Tibial nerve (tissue), 4 donors: ENCODE measurements at places on chromosomes 6 and 20.

GRCh38 chr20:53739799-53740785 lies 146.5 kb upstream of the ZNF217 start:
- DNase-seq: no peak

DNA sequence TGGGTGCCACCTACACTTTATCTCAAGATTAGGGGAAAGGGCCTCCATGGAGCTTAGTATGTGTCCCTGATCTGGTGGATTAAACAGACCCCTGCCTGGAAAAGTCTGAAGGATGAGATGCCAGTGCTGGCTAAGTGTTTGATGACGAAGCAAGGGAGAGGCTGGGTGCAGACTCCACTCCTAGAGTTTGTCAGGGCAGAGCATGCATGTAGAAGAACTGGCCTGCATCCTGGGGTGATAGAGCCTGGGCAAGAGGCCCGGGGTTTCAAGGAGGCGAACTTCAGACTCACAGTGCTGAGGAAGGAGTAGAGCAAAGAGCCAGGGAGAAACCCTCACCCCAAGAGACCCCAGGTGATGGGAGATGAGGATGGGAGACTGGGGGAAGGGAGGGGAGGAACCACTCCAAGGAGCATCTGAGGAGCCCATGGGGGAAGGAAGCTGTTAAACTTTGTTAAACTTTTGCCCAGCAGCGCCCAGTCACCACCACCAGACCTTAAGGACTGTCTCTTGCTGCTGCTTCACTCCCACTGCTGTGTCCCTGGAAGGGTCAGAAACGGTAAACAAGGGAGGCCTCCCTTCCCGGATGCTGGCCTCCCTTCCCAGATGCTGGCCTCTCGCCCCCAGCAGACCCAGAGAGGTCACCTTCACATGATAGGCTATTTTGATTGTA lies 61.6 kb downstream of the RPRD1B start:
- DNase-seq: no peak

DNA sequence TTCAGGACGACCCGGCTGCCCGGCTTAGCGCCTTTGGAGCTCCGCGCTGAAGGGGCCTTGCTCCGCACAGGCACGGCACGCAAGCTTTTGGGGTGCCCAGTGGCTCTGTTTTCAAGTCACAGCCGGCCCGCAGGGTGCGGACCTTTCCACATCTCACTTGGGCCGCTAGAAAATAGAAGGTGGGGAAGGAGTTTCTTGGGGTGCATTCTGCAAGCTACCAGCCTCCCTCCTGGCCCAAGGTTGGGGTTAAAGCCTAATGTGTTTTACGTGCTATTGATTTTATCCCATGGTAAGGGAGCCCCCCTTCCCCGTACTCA lies 561 bp downstream of the KAT14 start:
- no peak for DNase-seq

DNA sequence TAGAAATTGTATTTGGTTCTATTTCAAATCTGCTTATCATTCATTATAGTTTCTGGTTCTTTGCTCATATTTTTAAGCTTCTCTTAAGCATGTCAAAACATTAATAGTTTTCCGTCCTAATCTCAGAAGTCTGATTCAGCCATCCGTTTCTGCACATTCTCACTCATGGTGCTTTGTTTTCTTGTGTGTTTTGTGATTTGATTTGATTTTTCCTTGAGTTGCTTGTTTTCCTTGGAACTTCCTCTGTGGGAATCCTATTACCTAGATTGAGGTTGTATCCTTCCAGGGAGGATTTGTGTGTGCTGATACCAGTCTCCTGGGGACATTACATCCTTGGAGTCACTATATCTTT lies 7.9 kb downstream of the SNX9 start:
- no peak for DNase-seq

GRCh38 chr20:45330476-45330875 lies 17.7 kb downstream of the SDC4 start:
- DNase-seq: no peak

- no peak for DNase-seq
Measured at GRCh38 chr6:72622094-72622940, 453 bp downstream of the KCNQ5 start.

- DNase-seq: no peak
Measured at GRCh38 chr6:5403076-5403475, 141.8 kb downstream of the FARS2 start.

GRCh38 chr6:25661129-25661779 lies 9.2 kb downstream of the SCGN start:
- DNase-seq: no peak

- no peak for DNase-seq
Measured at GRCh38 chr6:158503222-158503621, 56.7 kb upstream of the TMEM181 start.

DNA sequence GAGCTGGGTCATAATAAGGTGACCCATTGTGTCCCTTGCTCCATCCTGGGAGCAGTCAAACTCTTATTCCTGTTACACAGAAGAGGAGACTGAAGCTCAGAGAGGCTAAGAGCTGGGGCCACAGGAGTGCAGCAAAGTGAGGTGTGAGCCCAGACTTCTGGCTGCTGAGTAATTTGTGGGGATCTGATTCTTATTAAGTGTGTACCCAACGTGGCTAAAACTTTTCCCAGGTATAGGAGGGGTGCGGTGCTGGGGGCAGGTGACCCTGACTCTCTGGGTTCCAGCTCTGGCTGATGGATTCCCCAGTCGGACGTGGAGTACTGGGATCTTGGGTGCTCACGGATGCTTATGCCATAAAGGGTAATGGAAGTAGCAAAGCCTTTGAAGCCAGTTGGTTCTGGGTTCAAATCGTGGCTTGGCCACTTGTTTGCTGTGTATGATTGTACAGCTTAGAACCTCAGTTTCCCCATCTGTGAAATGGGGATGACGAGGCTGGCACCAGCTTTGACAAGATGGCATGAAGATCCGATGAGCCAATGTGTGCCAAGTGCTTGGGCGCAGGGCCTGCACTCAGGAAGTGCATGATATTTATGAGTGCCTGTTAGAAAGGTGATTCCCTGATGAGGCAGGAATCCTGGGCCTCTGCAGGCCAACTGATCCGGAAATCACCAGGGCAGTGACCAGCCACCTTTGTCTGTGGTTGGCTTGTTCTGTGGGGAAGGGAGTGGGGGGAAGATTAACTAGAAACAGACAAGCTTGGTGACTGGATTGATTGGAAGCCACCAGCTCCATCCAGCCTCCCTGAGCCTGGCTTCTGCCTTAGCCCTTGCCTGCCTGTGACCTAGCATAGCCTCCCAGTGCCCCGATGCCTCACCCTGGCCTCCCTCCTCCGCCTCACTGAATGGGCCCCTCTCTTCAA lies 6.0 kb downstream of the SRC start:
- DNase-seq: no peak

DNA sequence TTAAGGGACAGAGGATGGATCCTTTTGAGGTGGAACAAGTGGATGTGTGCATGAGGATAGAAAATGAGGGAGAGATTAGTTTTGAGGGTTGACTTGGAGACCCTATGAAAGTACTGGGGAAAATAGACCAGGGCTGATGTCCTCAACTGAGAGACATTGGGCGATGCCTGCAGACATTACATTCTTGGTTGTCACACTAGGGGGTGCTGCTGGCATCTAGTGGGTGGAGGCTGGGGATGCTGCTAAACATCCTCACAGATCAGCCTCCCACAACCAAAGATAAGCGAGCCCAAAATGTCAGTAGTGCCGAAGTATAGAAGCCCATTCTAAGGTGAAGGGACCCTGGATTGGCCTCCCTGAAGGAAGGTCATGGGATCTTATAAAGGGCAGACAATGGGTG lies 63.3 kb downstream of the MOCS1 start:
- no peak for DNase-seq

DNA sequence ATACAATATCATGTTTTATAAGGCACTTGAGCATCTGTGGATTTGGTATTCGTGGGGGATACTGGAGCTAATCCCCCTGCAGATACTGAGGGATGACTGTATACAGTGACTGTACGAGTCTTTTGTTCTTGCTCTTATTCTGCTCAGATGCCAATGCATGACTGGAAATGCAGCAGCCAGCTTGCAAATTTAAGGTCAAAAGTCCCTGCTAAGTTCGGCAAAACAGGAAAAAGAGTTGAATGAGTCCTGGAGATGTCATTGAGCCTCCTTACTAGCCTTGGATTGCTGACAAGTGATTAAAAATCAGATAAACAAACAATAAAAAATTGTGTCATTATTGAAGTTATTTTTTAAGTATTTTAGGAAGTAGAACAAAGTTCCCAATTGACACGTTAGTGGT lies 599.3 kb upstream of the IMPG1 start:
- DNase-seq: no peak

- no peak for DNase-seq
Measured at GRCh38 chr6:4041480-4041879, 37.5 kb downstream of the FAM217A start.

DNA sequence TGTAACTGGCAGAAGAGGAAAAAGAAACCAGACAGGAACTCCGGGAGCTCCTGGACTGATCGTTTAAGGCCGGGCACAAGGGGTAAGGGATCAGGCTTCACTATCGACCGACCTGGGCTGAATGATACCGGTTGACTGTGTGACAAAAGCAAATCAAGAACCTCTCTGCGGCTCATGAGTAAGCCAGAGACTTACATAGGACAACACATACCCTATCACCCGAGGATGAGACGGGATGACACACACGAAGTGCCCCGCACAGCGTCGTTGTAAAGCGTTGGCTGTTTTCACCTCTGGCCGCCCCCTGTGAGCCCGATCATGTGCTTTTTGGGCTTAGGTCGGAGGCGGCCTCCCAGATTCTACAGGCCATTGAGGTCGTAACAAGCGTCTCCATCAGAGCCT lies 695 bp upstream of the TGIF2 start:
- no peak for DNase-seq

DNA sequence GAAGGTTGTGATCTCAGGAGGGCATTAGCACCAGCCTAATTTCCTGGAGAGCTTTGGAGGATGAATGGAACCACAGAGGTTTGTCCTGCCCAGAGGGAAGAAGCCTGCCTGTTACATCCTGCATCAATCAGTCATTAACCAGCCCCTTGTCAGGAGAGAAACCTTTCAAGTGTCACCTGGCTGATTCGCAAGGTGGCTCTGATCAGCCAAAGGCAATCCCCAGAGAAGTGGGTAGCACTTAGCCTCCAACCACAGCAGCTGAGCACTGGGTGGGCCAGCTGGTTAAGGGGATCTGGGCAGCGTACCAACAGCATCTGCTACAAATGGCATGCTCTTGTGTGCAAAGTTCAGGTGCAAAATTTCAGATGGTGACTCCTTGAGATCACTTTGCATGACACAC lies 26.9 kb downstream of the ANKEF1 start:
- no peak for DNase-seq
